ENCODE measurements at places on chromosomes 16 and 17.
A peak's percentile ranks its signal among the peaks of the same experiment; 100 is the strongest.

DNA sequence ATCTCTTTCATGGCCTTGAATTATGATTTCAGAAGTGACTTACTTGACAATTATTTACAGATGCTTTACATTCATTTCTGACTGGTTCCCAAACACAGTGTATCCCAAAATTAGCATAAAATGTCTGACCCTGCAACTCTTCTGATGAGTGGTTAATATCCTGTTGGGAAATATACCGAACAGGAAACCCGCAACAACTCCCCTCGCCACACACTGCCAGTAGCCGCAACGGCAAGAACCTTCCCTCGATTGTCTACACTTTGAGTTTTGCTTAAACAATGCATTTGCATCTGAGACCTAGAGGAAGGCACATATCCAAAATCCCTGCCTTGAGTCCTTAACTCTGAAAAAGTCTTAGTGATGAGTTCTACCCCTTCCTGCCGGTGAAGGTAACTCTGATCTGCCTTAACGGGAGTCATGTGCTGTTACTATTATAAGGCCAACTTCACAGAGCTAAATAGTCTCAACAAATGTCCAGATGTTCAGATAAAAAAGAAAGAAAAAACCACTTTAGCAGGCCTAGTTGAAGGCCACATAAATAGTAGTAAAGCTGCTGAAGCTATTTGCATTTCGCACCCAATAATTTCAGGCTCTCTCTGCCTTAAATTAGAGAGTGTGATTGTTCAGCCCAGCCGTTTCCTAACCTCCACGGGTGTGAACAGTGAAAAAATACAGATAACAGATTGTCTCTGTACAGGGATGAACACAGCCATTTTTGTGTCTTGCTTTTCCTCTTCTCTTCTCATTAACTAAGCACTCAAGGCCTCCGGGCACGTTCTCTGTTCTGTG, 321.1 kb downstream of the HS3ST3B1 start:
- no peak for DNase-seq

- no peak for DNase-seq
Observed at GRCh38 chr16:50837324-50837723, 95.4 kb downstream of the CYLD start.

- DNase-seq, result peak; percentile 76
Observed at GRCh38 chr17:40559954-40560591, 5.2 kb downstream of the CCR7 start.

- DNase-seq, result no peak
Observed at GRCh38 chr16:59887856-59888255, 1153.7 kb upstream of the GOT2 start.

- no peak for DNase-seq
Observed at GRCh38 chr17:15083225-15083624, 181.9 kb downstream of the PMP22 start.

- DNase-seq, result no peak
Observed at GRCh38 chr16:58859958-58860669, 126.0 kb upstream of the GOT2 start.
